ENCODE measurements at places on chromosomes 5 and 9. TPM values are rescaled to one million over a fixed set of nuclear protein-coding genes. Genes with fewer than 3 reads are reported as not detected.

The ZBTB34 gene
- total RNA-seq, result 3.5 TPM

The RNF183 gene
- total RNA-seq, result not detected

The FGD3 gene
- total RNA-seq, result 0.55 TPM

The MLANA gene
- total RNA-seq, result not detected

The LRRC14B gene
- not detected for total RNA-seq

The FREM1 gene
- not detected for total RNA-seq

The MINAR2 gene
- total RNA-seq, result not detected

The GHR gene
- 0.06 TPM for total RNA-seq

The AK6 gene
- 45.7 TPM for total RNA-seq

The OR1B1 gene
- total RNA-seq, result not detected

The RNF208 gene
- total RNA-seq, result 2.1 TPM

All from A549 treated with Mapracorat at 1 μM for 4 hours (cell line).